T1000 (cell line): ENCODE measurements at places on chromosomes 1 and 21.

GRCh38 chr1:99363531-99363930 lies 99.2 kb downstream of the PLPPR4 start:
- DNase-seq, result no peak

- no peak for DNase-seq
These were observed 1.5 kb upstream of the GABPB2 start for GRCh38 chr1:151069103-151069486.

GRCh38 chr1:62176597-62177312 lies 17.9 kb upstream of the L1TD1 start:
- no peak for DNase-seq

GRCh38 chr21:30719401-30719800 lies 824 bp upstream of the KRTAP21-3 start:
- DNase-seq, result no peak

DNA sequence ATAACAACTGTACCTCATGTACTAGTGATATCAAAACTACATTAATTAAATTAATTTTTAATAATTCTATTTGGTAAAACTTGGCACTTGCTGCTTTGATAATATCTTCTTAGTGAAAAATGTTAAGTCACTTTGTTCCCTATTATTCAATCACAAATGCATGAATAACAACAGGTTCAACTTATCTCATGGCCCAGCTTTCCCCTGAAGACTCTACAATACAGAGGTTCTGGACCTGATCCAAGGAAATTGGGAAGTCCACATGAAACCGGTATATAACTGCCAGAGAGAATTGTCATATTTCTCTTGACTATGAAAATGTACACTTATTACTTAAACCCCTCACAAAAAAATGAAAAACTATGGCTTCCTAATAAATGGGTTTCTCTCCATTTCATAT lies 33.9 kb upstream of the PTPRC start:
- DNase-seq, result no peak
